WERI-Rb-1 (cell line): ENCODE measurements at places on chromosomes 5 and 9.

DNA sequence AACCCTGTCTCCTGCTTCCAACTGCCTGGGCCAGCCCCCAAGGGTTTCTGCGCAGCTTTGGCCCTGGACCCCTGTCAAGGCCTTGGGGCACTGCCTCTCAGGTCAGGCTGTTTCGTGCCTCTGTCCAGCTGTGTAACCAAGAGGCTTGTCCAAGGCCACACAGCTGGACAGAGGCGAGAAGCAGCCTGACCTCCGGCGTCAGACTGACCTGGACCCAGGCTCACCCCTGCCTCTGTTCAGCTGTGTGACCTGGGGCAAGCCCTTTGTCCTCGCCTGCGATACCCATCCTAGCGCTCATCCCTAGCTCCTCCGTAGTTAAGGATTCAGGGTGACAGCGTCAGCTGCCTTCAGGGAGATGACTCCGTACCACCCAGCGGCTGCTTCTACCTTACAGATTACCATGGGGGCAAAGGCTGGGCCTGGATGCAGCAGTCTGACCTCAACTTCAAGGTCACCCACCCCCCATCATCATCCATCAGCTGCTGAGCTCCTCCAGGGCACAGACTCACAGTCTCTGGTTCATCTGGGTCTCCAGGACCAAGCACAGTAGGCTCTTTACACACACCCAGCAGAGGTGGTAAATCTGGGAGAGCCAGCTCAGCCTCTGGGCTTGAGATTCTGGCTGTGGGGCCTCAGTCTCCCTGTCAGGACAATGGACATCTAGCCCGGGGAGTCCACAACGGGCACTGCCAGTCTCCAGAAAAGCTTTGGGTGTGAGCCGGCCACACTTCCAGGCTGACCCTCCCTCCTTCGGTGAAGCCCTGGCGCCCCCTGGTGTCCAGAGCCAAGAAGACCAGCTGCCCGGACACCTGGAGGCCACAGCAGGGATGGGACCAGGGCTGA, 7.9 kb downstream of the AK1 start:
- DNase-seq: peak; percentile 96

DNA sequence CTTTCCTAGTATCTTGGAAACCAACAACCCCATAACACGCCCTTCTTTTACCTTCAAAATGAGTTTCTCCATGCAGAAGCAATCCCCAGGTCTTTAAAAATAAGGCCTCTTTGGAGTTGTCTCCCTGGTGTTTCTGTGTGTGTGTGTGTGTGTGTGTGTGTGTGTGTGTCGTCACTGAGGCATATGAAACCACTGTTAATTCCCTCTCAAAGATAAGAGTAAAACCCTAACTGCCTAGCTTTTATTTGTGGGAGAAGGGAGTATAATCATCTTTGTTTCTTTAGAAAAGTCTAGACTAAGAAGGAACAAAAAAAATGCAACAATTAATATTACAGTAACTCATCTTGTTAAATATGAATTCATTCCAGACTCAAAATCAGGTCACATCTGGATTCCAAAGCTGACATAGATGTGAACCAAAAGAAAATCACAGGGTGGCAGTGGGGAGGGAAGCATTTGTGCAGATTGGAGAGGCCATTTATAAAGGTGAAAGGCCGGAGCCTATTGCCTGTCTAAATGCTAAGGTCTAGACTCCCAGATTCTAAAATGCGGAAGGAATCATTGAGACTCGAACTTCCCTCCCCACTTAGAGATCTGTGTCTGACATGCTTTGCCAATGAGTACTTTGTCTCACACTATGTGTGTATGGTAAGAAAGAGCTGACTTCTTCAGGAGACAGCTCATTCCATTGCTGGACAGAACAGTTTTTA, 91.4 kb downstream of the ZNF366 start:
- no peak for DNase-seq

DNA sequence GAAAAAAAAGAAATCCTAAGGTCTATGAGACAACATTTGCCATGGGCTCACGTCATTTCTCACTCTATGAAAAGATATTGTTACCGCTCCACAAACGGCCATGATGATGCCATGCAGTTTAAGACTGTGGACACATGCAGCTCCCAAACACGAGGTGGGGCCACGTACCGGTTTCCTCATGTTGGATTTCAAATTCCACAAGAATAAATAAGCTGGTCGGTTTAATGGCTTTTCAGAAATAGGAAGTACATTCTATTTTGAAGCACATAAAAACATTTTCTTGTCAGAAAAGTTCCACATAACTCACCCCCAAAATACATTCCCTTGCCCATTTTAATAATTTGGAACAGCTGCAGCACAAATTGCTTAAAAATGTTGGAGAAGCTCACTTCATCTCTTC, 130.6 kb downstream of the MYO10 start:
- no peak for DNase-seq

DNA sequence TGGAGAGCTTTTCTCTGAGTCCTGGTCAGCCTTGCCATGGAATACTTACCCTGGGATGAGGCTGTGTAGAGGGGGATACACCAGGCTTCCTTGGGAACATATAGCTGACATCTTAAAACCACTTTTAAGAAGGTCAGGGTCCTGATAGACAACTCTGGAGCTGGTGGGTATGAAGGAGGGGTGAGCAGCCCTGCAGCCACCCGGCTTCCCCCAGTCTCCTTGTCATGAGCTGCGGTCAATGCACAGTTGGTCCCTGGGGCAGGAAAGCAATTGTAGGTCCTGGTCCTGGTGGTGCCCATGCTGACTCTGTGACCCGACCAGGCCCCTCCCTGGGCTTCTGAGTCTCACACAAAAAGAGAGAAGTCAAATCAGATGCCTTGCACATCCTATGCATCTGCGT, 63.6 kb downstream of the MRPL36 start:
- DNase-seq: no peak

DNA sequence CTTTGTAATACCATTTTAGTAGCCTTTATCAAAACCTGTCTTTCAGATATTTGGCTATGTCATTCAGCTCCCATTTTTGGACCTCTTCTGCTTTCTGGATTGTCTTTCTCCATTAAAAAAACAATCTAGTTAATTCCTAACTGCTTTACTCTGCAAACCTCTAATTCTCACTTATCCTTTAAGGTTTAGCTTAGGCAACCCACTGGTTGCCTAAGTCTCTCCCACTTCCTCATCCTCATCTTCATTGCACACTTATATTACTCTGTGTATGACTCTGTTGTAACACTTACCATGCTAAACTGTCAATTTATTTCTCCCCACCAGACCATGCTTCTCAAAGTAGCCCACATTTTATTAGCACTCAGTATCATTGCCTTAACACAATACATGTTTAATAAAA, 205.0 kb upstream of the DMRTA1 start:
- no peak for DNase-seq

- no peak for DNase-seq
Observed at GRCh38 chr5:146894753-146895521, 16.4 kb upstream of the PPP2R2B start.

- DNase-seq: no peak
Observed at GRCh38 chr9:34652602-34653000, 616 bp downstream of the IL11RA start.

DNA sequence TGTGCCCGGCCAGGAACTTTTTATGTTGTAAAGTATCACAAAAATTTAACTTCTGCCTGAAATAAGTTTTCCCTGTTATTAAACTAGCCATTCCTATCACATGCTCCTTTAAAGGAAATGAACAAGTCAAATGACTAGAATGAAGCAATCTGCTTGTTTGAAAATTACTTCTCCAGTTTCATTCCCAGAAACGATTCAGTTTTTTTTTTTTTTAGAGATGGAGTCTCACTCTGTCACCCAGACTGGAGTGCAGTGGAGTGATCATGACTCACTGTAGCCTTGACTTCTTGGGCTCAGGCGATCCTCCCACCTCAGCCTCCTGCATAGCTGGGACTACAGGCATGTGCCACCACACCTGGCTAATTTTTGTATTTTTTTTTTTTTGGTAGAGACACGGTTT, 13.3 kb upstream of the GNG10 start:
- no peak for DNase-seq

- DNase-seq: no peak
Observed at GRCh38 chr5:15720515-15720914, 220.5 kb downstream of the FBXL7 start.

DNA sequence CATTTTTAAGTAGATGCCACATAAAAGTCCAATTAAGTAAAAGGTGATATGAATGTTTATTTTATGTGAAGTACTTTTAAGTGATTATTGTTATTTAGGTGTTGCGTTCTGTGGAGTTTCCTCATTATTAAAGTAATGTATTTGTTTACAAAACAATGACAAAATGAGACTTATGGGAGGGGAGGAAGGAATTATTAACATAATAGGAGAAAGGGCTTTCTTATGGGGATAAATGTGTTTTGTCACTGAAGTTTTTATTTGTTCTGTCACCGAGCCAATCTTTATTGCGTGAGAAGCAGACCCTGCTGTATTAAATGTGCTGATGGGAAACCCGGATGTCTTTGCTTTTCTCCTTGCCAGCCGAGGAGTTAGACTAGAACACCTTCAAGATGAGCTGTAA, 44.5 kb downstream of the TRIO start:
- no peak for DNase-seq

DNA sequence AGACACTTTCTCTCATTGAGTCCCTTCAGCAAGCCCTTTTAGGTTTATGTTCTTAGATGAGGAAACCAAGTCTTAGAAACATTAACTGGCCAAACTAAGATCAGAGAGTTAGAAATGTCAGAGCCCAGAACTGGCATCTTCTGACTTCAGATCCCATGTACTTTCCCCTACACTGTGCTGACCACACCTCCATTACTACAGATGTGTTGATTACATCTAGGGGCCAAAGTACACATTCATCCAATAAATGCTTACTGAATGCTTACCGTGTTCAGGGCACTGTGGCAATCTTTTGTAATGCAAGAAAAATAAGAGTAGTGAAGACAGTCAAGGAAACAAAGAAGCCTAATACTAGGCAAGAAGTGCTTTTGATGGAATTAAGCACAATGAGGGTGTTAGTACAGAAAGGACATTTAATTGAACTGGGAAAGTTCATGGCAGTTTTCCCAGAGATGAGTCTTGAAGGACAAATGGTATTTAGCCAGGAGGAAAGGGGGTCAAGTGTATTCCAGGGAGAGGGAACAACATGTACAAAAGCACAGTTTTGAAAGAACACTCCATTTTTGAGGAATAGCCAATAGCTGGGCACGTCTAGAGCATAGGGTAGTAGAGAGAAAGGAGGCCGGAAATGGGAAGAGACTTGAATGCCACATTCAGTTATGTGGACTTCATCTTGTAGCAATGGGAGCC, 89.7 kb upstream of the CDKN2B start:
- no peak for DNase-seq

DNA sequence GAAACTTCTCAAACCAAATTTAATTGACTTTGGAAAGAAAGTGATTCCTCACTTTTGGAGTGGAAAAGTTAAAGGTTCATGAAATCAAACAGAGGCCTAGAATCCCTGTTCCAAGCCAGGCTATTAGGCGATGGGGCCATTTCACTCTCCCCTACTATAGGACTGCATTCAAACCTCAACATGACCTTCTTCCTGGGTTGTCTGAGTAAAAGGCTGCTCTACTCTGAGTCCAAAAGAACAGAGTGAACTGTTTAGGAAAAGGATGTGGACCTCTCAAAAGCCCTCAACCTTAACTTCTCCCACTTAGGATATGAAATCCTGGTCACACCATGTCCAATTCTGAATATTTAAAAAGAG, 15.8 kb downstream of the C5orf52 start:
- no peak for DNase-seq

GRCh38 chr5:109946610-109947009, 256.9 kb downstream of the MAN2A1 start:
- DNase-seq: no peak

DNA sequence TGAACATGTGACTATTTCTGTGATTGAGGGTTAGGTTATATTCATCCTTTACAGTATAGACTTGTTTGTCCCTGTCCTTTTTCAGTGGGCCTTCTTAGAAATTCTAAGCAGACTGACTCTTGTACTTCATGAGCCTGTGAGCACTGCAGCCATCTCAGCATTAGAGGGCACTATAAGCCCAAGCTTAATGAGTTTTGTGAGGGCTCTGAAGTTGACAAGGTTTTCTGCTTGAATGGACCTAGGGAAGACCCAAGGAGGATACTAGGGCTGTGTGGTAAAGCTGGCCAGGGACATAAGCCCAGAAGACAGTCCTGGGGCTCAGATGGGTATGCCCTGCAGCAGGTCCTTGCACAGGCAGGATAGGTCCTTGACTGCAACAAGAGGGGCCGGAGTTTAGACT, 126.5 kb downstream of the MRPS30 start:
- peak; percentile 44 for DNase-seq

GRCh38 chr5:17381932-17382331, 116.1 kb upstream of the TAF11L2 start:
- DNase-seq: no peak

GRCh38 chr5:29995154-29995553, 1198.3 kb upstream of the CDH6 start:
- no peak for DNase-seq

GRCh38 chr9:104860263-104860662, 67.7 kb downstream of the ABCA1 start:
- no peak for DNase-seq

DNA sequence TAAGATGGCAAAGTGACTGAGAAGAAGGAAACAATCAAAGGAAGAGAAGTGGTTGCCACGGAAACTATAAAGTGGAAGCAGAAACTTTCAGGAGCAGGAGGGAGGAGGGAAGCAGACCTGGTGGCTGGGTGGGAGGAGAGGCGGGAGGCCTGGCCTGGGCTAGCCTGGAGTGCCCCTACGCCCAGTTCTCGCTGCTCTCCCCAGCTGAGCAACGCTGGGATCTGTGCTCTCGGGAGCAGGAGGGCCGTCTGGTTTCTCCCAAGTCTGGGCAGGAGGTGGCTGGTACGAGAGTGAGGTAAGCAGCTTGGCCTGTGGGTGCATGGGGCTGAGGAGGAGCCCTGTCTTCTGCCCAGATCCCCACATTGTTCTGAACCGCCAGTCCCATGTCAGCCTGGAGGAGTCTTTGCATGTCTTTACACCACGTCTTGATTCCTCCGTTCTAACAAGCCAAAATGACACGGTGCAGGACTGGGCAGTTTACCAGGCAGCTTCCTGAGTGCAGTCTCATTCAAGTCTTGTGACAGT, 15.0 kb upstream of the DAB2IP start:
- no peak for DNase-seq
